ENCODE measurements at places on chromosomes 11 and 22.

DNA sequence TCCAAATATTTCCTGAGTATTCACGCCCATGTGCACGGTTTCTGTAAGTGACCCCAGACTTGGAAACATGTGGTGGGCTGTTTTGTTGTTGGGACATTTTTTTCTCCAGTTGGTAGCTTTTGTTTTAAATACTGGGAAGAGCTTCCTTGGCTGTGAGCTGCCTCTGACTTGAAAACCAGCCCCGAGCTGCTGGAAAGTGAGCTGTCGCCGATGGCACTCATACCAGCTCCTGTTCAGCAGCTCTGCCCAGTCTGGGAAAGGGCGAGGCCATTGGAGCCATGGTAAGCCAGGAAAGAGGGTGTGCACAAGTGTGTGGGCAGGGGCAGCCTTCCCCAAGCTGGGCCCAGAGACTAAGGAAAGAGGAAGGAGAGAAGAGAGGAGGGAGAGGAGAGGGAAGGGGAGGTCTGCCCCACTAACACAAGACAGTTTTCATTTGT lies 3.2 kb upstream of the FLI1 start:
- no peak for DNase-seq

DNA sequence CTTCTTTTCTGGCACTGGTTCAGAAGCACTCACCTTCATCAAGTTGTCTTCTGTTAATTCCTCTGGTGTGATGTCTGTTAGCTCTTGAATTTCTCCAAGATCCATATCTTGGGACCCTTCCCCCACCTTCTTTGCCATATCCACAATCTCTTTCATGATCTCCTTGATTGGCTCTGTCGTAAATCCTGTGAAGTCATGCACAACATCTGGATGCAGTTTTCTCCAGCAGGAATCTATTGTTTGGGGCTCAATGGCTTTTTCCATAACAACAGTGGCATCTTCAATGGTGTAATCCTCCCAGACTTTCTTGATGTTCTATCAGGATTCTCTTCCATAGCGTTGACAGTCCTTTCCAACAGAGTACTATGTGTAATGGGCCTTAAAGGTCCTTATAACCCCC lies 96.9 kb downstream of the CSTPP1 start:
- DNase-seq, result no peak

- DNase-seq, result no peak
Measured at GRCh38 chr11:46597609-46598219, 3.9 kb upstream of the AMBRA1 start.

GRCh38 chr11:44785856-44786607 lies 59.3 kb downstream of the TSPAN18 start:
- no peak for DNase-seq

- DNase-seq, result no peak
Measured at GRCh38 chr11:130781931-130782330, 134.3 kb downstream of the SNX19 start.

GRCh38 chr11:36564376-36565030 lies 3.3 kb upstream of the RAG1 start:
- DNase-seq, result peak; percentile 24

- no peak for DNase-seq
Measured at GRCh38 chr11:107496011-107496410, 38.4 kb upstream of the CWF19L2 start.
